AG09309 (cell line): ENCODE measurements at places on chromosomes 6 and 20.
A peak's percentile ranks its signal among the peaks of the same experiment; 100 is the strongest.

GRCh38 chr20:5495939-5496338, 179.2 kb upstream of the PROKR2 start:
- no peak for DNase-seq

DNA sequence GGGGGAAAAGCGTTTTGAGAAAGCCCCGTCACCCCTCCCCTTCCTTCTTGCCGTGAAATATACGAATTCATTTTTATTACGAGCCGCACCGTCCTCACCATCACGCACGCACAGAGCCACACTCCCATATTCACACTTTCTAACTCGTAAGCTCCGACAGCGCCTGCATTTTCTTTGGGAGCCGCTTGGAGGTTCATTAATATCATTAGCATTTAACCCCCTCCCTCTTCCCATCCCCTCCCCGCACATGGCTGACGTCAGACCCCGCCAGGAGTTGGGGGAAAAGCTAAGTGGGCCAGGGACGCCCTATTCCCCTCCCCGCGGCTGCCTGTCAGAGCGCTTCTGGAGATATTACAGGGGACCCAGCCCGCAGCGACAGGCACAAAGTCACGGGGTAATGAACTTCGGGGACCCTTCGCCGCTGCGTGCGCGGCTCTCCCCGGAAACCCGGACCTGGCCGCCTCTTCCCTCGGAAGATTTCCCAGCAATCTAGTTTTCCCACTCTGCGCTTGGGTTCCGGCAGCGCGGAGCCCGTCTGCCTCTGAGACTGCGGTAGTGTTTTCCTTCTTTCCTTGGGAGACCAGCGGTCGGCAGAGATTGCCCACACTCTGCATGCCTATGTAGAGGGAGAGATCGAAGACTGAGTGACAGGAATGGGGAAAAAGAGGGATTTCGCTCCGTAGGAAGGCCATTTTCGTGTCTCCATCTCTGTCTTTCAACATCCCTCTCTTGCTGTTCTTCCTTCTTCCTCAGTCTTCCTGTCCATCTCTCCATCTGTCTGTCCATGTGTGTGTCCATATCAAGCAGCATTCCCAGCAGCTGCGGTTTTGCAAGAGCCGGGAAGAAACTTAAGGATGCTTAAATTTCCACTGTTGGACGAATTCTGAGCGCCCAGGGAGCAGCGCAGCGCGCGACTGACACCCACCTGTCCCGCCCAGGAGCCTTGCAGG, at the start of gene NR2E1:
NR2E1 (plus strand) TSS at position 309 of the 950 bp plus-strand sequence. CDS start 744 bp downstream, outside the sequence.
- no peak for DNase-seq

- DNase-seq, result no peak
These were observed 10.7 kb upstream of the TGIF2 start for GRCh38 chr20:36562724-36563123.

DNA sequence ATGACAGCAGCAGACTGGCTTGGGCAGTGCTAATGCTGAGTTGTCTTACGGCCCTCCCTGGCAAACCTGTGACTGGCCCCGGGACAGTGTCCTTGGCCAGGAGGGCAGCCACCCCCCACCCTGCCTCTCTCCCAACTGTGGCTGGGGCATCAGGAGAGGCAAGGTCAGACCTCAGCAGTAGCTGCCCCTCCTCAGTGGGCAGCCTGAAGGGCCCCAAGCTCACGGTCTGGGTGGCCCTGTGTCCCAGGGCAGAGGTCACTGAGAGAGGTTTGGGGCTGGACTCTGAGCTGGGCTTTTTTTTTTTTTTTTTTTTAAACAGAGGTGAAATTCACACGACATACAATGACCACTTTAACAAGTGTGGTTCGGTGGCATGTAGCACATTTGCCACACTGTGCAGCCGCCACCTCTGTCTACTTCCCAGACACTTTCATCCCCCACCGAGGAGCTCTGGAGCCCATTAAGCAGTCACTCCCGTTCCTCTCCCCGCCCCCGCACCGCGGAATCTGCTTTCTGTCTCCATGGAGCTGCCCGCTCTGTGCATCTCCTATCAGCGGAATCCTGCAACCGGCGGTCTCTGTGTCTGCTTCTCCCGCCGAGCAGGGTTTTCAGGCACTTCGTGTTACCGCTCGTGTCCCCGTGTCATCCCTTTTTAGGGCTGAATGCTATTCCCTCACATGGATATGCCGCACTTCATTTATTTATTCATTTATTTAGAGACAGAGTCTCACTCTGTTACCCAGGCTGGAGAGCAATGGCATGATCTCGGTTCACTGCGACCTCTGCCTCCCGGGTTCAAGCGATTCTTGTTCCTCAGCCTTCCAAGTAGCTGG, 67.9 kb upstream of the GATA5 start:
- no peak for DNase-seq

DNA sequence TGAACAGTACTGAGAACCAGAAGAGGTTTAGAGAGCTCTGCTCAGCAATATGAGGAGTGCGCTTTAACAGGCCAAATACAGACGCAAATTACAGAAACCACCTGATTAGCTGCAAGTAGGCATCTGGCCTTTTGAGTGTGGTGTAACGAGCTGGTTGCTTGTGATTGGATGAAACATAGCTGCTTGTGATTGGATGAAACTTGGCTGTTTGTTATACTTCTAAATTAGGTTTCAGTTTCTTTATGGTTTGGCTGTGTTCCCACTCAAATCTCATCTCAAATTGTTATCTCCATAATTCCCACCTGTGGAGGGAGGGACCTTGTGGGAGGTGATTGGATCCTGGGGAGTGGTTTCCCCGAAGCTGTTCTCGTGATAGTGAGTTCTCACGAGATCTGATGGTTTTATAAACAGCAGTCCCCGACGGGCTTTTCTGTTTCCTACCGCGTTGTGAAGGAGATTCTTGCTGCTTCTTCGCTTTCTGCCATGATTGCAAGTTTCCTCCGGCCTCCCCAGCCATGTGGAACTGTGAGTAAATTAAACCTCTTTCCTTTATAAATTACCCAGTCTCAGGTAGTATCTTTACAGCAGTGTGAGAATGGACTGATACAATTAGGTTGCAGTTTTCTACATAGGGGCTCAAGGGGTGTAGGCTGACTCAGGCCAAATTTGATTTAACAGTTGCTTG, 655.9 kb upstream of the MAN1A1 start:
- no peak for DNase-seq

- no peak for DNase-seq
These were observed 101.4 kb upstream of the AGPAT4 start for GRCh38 chr6:161374971-161375873.

DNA sequence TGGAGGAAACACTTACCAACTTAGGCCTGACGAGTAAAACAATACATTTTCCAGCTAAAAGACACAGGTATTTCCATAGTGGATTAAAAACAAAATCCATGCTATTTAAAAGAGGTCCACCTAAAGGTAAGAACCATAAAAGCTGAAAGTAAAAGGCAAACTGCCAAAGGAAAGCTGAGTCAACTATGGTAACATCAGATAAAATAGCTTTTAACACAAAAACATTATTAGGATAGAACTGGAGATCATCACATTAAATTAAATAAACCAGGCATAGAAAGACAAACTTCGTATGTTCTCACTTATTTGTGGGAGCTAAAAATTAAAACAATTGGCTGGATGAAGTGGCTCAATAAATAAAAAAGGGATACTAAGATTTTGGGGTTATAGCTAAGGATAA, 166.8 kb upstream of the SLC22A16 start:
- DNase-seq, result no peak

GRCh38 chr6:13275435-13275989, 52.8 kb downstream of the TBC1D7 start:
- no peak for DNase-seq

DNA sequence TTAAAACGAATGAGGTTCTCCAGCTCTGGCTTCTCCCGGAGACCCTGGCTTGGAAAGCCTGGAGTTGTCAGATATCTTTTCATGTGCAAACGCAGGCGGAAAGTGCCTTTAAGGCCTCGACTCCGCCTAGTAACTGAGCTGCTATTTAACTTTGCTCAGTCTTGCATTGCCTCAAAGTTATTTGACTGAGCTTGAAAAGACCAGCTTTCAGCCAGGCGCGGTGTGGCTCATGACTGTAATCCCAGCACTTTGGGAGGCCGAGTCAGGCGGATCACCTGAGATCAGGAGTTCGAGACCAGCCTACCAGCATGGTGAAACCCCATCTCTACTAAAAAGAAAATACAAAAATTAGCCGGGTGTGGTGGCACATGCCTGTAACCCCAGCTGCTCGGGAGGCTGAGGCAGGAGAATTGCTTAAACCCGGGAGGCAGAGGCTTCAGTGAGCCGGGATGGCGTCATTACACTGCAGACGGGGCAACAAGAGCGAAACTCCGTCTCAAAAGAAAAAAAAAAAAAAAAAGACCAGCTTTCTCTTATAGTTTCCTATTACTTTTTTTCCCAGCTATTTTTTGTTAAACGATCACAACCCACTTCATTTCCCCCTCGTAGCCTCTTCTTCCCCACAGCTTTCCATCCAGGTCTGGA, 1.9 kb downstream of the GCNT2 start:
- no peak for DNase-seq

- DNase-seq, result no peak
These were observed 48.8 kb downstream of the CTCFL start for GRCh38 chr20:57476084-57476526.

GRCh38 chr6:41047306-41047705, 5.0 kb downstream of the TSPO2 start:
- DNase-seq, result no peak

- no peak for DNase-seq
These were observed 227.4 kb downstream of the TTLL2 start for GRCh38 chr6:167552258-167552630.

DNA sequence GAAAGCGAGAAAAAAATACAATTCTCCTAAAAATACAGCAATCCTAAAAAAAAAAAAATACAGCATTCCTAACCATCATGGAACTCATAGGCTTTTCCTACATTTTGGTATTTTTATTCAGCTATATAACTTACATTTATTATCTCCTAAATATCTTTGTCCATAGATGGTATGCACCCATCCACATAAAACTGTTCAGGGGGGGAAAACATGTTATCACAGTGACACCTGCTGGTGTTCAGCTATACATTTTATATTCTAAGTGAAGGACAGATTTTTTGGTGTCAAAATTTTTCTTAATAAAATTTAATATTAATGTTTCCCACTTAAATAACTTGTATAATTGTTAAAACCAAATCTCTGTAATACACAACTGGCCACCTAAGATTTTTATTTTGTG, 58.0 kb downstream of the BLOC1S5 start:
- no peak for DNase-seq

GRCh38 chr6:93792746-93793145, 373.4 kb upstream of the EPHA7 start:
- no peak for DNase-seq

- no peak for DNase-seq
These were observed 16.4 kb upstream of the HELZ2 start for GRCh38 chr20:63590218-63591146.

- DNase-seq, result peak; percentile 81
These were observed 41.2 kb upstream of the DST start for GRCh38 chr6:56683882-56684281.

DNA sequence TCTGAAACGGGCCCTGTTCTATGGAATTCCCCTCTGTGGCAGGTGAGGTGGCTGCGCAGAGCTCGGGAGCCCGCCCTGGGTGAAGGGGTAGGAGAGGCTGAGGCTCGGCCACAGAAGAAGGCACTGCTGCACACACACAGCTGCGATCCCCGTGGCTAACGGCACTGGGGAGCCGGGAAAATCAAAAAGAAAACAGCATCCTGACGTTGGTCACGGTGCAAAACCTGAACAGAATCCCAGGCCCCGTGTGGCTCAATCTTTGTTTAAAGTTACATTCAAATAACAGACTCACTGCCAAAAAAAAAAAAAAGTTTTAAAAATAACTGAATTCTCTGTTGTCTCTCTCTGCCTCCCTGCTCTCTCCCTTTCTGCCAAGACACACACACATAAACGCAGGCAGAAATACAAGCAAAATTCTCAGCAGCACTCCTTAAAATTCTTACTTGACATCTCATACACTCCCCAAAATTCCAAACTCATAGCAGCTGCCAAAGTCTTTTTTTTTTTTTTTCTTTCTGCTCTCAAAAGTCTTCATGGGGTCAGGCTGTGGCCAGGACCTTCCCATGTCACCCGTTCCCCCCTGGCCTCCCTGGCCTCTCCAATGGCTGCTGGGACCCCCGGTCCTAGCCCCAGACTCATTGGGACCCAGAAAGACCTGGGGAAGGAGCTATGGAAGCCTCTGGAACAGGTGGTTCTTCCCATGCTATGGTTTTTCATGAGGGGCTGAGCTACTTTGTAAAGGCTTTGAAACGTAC, 248.8 kb downstream of the TTLL2 start:
- DNase-seq, result no peak

GRCh38 chr20:36969051-36969450, 17.5 kb upstream of the SAMHD1 start:
- no peak for DNase-seq

DNA sequence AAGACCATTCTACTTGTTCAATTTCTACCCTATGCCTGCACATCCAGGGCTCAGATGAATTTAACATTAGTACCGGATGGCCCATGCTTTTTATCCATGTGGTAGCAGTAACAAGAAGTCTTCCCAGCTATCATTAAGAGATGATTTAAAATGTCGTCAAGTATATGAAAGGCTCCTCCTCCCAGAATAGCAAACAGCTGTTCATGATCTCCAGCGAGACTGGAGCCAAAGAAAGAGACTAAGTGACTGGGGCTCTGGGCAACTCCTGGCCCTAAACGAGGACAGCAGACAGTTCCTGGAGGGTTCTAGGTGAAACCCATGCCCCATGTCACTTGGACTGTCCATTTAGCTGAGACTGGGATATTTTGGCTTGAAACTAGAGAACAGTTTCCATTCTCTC, 160.8 kb downstream of the CDC5L start:
- no peak for DNase-seq

DNA sequence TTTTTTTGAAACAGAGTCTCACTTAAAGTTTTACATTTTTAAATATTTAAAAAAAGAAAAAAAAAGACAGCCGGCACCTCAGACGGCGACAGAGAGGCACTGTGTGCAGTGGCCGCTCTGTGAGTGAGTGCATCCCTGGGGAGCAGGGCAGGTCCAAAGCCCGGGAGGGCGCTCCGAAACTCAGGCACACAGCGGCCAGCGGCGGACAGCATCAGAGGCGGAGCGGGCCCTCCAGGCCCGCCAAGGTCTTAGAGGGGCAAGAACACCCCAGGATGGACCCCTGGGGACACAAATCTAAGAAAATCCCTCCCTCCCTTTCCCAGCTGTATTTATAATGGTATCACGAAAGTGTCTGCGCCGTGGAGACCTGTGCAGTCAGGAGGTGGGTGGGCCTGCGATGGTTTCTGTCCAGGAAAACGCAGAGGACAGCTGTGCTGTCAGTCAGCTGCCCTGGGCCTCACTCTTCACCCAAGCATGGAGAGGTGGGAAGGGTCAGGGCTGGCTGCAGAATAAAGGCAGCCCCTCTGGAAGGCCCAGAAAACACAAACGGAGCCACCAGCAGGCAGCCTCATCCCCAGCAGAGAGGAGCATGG, 43.8 kb downstream of the TAF4 start:
- no peak for DNase-seq
